ENCODE measurements at places on chromosomes 1 and 21. TPM values are rescaled to one million over a fixed set of nuclear protein-coding genes. Genes with fewer than 3 reads are reported as not detected.

The SELP gene
- 1.6 TPM for polyA plus RNA-seq

DNA sequence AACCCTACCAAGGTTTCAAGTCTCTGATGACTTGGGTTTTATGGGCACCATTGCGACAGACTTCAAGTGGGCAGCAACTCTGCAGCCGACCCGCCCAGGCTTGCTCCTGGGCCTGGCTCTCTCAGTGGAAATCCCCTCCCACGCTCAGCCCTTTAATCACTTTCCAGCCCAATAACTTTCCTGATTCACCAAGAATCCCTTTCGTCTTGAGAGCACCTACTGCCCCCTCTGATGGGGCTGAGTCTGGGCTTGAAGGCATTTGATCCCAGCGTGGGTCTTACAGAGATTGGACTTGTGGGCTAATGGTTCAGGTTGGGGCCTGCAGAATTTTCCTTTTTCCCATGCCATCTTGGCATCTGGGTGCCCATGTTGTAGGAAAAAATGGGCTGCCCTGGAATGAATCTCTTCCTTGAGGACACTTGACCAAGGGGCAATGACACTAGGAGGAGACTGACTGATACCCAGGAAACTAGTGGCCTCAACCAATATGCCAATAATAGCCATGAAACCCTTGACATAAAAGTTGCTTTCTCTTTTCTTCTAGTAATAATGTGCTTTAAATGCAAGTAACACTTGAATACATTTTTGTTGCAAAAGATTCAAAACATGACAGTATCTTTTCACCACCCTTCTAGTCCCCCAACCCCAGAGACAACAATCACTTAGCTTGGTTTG, 7.8 kb upstream of the PHLDA3 start:
- DNase-seq, result no peak

The ITGB2 gene
- 18.8 TPM for polyA plus RNA-seq

- no peak for DNase-seq
Observed at GRCh38 chr21:32779983-32780382, 8.4 kb upstream of the PAXBP1 start.

The CD34 gene
- polyA plus RNA-seq, result 126 TPM

GRCh38 chr1:225446981-225447615, 19.3 kb upstream of the LBR start:
- no peak for DNase-seq

The TMEM81 gene
- polyA plus RNA-seq, result 5.1 TPM

DNA sequence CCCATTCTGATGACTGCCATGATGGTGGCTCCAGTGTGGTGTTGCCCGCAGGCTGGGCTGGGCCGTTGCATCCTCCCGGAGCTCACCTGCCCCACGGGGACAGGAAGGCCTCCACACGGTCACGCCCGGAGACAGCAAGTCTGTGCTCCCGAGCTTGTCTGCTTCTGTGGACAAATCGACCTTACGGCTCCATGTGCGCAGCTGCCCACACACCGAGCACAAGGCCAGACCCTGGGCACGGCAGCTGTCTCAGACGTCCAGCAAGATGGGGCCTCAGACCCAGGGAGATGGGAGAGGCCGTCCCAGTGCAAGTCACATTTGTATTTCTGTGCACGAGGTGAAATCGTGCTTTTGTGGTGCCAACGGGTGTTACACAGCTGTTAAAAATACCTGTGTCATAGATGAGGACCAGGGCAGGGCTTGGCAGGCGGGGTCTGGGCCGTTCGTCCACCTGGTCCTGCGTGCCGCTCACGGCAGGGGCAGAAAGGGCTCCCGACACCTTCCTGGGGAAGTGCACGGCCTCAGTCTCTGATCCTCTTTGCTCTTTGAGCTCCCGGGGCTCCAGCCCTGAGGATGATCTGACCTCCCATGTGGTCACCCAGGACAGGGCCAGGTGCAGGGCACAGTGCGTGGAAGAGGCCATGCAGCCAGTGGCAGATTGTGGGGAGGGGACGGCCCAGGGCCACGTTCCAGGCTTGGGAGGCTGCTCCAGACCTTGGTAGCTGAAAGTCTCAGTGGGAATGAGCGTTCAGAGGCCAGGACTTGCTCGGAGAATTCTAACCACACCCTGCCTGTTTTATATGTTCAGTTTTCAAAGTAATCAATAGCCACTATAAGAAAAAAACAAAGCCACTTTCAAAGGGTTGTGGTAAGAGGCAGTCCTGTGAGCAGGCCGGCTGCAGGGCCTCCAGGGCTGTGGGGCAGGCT, 13.5 kb downstream of the COL6A1 start:
- no peak for DNase-seq

GRCh38 chr1:173405834-173406233, 71.3 kb upstream of the PRDX6 start:
- no peak for DNase-seq

The B3GALT5 gene
- 1.5 TPM for polyA plus RNA-seq

- no peak for DNase-seq
Observed at GRCh38 chr1:66012106-66012784, 219.6 kb downstream of the PDE4B start.
